ENCODE measurements at places on chromosomes 4 and X.
A peak's percentile ranks its signal among the peaks of the same experiment; 100 is the strongest.

DNA sequence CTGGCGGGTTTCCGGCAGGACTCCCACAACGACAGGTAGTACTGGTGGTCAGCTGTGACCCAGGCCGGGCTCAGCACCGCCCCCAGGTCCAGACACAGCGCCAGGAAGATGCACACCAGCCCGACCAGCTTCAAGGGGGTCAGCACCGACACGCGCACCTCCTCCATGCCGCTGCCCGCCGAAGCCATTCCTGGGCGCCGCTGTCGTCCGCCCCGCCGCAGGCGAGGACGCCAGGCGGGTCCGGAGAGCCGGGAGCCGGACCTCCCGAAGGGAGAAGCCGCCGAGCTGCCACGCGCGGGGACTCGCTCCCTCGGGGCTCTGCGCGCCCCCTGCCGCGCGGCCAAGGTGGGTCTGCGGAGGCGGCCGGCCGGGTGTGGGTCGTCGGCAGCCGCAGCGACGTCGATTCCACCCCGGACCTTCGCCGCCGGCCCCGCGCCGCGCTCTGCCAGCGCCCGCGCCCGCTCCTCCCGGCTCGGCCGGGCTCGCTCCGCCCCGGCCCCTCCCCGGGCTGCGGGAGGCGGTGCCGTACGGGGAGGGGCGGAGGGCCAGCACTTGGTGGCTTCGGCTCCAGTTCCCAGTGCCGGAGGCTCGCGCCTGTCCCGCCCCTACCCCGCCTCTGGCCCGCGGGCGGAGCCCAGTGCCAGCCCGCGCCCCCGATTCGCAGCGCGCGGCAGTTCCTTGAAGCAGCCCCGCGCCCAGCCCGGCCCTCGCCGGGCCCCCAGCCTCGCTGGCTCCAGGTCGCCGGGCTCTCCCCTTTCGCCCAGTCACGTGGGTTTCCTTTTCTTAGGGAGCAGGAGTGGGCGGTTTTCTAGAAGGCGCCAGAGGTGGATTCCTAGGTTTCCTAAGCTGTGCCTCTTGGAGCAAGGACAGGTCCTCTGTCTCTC, at the start of gene TMEM47:
TSS of gene TMEM47 (minus strand) at position 444 of the 884 bp plus-strand sequence. CDS start at position 188, 256 bp downstream.
- peak; percentile 6 for DNase-seq

DNA sequence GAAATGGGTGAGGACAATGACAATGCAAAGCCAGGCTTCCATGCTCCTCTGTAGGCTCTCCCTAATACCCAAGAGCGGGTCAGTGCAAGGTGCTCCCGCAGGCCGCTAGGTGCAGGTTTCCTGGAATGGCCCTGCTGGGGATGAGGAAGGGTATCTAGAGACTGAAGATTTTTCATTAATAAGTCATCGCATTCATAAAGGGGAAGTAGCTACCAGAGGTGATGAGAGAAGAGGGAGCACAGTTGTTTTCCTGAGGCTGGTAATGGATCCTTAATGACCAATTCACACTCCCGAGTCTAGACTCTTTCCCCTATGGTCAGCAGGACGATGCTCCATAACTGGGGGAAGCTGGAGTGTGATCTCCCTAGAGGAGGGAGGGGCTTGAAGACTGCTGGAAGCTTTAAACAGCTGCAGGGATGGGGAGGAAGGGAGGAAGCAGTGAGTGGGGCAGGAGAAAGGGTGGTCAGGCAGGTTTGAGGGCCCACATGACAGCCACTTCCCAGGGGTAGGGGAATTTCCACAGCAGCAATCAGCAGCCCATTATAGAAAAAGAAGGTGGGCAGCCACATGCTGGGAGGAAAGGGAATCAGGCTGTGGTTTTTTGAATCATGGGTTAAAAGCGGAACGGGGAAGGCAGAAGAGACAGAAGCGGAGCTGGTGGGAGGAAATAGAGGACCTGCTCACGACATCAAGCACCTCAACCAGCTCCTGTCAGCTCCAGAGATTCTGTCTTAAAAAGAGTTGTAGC, 10.2 kb upstream of the ATP6AP2 start:
- no peak for DNase-seq

DNA sequence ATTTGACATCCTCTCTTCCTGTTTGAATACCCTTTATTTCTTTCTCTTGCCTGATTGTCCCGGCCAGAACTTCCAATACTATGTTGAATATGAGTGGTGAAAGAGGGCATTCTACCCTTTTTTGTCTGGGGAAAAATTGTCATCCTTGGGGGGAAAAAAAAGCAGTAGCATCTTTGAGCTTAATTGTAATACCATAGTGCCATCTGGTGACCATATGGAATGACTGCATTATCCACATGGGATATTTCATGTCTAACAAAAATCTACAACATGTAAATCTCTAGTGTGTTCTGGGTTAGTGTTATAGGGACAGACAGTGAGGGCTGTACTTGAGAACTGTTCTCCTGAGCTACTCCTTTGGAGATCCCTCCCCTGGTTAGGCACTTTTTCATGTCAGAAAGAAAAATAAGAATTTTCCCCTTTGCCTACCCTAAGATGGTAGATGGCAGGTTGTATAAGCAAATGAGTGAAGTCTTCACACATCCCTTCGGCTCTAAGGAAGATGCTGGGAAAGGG, 26.0 kb downstream of the CAPN6 start:
- DNase-seq = no peak

- no peak for DNase-seq
These were observed 49.5 kb upstream of the HELT start for GRCh38 chr4:184968784-184969201.

- DNase-seq = no peak
These were observed 16.3 kb downstream of the PROM1 start for GRCh38 chr4:16067515-16067914.

GRCh38 chr4:7524064-7524682, 89.4 kb upstream of the PSAPL1 start:
- no peak for DNase-seq

DNA sequence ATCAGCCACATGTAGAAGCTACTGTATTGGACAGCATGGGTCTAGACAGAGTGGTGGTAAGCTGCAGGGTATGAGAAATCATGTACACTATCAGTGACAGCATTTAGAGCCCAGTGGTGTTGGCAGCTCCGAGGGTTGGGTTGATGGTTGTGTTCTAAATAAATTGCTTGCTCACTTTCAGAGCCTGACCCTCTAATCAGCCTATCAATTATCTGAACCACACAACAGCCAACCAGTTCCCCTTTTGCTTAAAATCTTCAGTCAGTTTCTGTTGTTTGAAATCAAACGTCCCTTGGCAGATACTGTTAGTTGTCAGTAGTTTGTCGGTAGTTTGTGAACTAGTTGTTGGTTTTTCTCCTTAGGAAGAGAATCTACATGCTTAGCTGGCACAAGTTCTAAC, 99.8 kb upstream of the RAI2 start:
- DNase-seq = no peak

GRCh38 chrX:75303795-75304194, 29.9 kb downstream of the UPRT start:
- no peak for DNase-seq

DNA sequence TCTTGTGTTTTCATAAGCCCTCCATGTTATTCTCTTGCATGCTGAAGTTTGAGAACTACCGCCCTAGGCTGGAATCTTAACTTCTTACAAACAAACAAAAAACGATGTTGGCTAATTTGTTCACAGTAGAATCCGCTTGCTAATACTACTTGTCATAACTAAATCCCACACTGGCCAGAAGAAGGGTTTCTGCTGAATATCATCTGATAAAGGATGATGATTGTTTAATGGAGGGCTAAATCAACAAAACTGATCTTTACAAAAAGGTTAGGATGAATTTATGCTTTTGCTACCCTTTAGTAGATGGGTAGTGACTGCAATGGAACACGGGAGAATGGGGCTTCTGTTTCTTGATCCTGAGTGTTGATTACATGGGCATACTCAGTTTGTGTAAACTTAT, 42.3 kb downstream of the SPATA4 start:
- no peak for DNase-seq

GRCh38 chr4:6905516-6906445, 3.8 kb upstream of the TBC1D14 start:
- DNase-seq = no peak

GRCh38 chr4:74104145-74104544, 5.2 kb upstream of the CXCL2 start:
- no peak for DNase-seq
